ENCODE measurements at places on chromosomes 1 and 21.

DNA sequence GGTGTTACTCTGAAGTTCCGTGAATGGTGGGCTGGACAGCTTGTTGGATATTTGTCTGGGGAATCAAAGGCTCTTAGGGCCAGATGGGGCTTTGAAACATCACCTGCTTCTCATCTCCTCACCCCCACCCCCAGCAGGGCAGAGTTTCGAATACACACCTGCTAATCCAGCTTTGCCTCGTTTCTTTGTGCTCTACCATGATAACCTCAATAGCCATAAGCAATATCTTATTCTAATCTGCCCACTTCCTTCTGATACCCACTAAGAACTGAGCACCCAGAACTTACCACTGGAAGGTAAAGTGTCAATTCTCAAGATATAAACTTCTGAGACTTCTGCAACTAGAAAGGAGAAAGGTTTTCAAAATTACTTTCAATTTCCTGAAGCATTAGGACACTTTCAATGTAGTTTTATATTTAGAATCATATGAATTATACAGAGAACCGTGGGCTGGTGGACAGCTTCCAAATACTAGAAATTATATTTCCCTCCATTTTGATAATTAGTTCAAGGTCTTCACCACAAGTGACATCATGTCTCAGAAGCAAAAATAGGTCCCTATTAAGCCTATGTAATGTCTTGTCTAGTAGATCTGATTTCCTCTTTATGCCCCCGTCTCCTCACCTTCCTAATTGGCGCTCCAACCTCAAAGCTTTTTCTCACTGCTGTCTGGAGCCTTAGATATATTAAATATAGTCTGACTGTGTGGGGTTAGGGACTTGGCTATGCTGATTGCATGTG lies 64.4 kb upstream of the NEK2 start:
- DNase-seq, result no peak

GRCh38 chr1:214354440-214355148 lies 73.6 kb downstream of the SMYD2 start:
- no peak for DNase-seq

GRCh38 chr1:18032172-18032859 lies 75.3 kb upstream of the IGSF21 start:
- DNase-seq, result no peak

- no peak for DNase-seq
These were observed 37.9 kb downstream of the TGFB2 start for GRCh38 chr1:218383051-218383450.

- DNase-seq, result no peak
These were observed 27.8 kb downstream of the AVPR1B start for GRCh38 chr1:206089341-206089740.

GRCh38 chr1:65508051-65508450 lies 87.6 kb downstream of the LEPR start:
- no peak for DNase-seq

DNA sequence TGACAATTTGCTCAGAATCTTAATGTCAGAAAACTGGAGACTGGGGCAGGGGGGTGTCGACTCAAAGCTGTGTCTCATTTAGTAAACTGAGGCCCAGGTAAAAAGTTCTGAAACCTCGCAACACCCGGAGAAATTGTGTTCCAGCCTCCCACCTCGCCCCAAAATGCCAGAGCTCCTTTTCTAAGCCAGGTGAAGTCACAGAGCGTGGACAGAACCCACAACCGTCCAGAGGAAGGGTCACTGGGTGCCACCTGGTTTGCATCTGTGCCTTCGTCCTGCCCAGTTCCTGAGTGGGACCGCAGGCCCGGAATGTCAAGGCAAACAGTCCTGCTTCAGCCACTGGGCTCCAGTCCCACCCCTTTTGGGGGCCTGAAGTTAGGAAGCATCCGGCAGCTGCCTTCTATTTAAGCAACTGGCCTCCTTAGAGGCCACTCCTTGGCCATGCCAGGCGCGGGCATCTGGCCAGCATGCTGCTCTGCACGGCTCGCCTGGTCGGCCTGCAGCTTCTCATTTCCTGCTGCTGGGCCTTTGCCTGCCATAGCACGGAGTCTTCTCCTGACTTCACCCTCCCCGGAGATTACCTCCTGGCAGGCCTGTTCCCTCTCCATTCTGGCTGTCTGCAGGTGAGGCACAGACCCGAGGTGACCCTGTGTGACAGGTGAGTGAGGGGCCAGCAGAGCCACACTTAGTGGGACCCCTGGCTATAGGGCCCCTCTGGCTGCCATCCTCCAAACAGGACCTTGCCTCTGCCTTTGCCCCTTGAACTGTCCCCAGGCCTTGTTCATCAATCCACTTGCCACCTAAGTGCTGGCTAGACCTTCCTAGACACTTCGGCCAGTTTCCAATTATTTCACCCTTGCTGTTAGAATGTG lies at the start of gene TAS1R1:
TAS1R1 (plus strand) TSS at position 401 of the 872 bp plus-strand sequence; CDS start at position 468, 67 bp downstream.
- DNase-seq, result no peak

GRCh38 chr1:3236955-3237354 lies 168.0 kb downstream of the PRDM16 start:
- no peak for DNase-seq

DNA sequence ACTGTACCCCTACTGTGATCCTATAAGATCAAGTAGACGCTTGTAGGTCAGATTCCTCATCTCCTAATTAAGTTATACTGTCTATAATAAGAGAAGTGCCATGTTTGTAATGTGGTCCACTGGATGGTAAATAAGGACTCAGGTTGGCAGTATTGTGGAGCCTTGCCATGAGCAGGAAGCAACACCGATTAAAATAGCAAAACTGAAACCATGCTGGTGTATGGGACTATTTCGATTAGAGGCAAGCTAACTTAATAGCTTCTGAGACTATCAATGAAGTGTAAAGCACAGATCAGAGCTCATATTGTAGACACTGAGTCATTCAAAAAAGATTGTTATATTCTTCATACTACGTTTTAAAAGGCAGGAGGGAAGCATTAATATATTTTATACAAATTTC lies 348.8 kb downstream of the HHAT start:
- DNase-seq, result no peak

DNA sequence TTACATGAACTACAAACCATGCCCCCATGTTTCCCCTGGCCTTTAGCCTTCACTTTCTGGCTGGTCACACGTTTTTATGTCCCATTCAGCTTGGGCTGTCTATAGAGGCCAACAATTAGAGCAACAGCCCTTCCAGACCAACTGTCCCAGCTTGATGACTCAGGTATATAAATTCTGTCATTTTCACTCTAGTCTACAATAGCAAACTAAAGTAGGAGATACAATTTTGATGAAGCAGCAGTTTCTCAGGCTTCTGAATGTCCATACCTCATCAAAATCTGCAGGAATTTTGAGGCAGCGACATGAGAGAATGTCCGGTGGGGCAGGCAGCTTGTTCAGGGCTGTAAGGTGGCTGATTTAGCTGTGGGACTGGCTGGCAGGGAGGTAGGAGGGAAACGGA lies 45.6 kb upstream of the VAV3 start:
- no peak for DNase-seq

GRCh38 chr1:246691622-246692495 lies 32.4 kb upstream of the SCCPDH start:
- no peak for DNase-seq

DNA sequence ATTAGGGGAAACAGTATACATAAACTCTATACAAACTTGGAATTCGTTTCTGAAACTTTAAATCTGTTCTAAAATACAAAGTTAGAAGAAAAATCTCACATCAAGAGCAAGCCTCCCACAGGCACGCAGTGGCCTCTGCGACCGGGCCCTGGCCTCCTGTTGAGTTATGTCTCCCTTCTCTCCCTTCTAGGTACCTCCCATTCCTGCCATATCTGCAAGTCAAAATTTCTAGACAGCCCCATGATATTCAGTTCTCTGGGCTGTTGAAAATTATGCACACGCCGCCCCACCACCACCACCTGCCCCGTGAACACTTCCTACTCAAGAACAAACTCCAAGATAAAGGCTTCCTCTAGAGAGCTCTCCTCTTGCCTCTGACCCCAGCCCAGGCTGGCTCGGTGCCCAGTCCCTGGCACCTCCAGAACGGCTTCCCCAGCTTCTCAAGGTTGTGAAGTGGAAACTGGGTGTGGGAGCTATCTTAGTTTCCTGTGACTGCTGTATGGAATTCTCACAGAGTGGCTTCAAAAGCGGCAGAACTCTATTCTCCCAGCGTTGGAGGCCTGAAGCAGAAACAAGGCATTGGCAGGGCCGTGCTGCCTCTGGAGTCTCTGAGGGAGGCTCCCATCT lies 37.7 kb upstream of the LRP8 start:
- DNase-seq, result no peak

GRCh38 chr1:170731566-170732251 lies 67.8 kb downstream of the PRRX1 start:
- DNase-seq, result no peak

DNA sequence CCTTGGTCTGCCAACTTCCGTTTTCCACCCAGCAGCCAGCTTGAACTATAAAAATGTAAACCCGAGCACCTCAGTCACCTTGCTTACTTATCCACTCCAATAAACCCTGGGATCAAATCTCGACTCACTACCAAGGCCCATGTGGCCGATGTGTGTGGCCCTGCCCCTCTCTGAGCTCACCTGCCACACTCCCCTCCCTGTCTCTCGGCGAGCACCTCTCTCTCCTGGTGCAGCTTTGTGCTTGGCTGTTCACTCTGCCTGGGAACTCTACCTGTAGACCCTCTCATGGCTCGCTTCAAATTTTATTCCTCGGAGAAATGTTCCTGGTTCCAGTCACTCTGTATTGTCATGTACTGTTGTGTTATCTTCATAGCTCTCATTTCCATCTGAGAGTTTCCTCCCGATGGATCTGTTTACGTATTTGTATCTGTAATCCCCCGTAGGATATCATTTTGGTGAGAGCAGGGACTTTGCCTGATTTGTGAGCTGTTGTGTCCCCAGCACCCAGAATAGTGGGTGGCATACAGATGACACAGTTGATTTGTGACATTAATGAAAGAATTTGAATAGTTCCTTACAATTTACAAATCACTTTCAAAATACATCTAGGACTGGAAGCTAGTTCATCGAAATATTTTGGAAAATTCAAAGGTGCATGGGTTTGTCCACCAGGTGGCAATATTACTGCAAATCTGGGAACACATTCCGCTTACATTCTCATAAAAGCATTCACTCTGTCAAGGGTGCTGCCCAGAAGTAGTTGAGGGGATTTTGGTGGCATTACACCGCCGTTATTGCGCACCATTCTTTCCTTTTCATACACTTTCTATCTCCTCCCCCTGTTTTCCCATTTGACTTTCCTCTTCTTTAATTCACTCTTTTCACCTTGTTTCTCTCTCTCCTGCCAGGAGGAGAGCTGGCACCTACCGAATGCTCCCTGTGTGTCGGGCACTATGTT lies 95.3 kb downstream of the ABCA4 start:
- DNase-seq, result no peak

DNA sequence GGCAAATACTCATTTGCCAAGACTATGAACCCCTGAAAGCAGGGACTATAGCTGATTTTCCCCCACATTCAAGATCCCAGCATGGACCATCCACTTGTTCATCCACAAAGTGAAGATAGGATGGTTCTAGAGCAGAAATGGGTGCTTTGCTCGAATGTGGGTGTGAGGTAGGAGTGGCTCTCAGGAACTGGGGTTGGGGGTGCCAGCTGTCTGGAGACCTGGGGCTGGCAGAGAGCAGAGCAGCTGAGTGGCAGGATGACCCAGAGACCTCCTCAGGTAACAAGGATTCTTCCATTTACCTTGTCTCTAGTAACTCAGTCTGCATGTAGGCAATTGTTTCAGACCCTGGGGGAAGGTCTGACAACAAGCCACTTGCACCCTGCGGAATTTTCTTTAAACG lies 6.0 kb downstream of the S100A9 start:
- no peak for DNase-seq
